Stimulated activated CD8-positive, alpha-beta memory T cell treated with anti-CD3 and anti-CD28 coated beads, Interleukin-4, amount 100 ng/mL, for 48 hours (primary cell): ENCODE measurements at places on chromosomes 11 and 22.
A peak's percentile ranks its signal among the peaks of the same experiment; 100 is the strongest.

- DNase-seq = no peak
These were observed 33.0 kb downstream of the FAM168A start for GRCh38 chr11:73564903-73565302.

GRCh38 chr11:65952052-65952521 is 6.8 kb downstream of the TSGA10IP start:
- DNase-seq = no peak

DNA sequence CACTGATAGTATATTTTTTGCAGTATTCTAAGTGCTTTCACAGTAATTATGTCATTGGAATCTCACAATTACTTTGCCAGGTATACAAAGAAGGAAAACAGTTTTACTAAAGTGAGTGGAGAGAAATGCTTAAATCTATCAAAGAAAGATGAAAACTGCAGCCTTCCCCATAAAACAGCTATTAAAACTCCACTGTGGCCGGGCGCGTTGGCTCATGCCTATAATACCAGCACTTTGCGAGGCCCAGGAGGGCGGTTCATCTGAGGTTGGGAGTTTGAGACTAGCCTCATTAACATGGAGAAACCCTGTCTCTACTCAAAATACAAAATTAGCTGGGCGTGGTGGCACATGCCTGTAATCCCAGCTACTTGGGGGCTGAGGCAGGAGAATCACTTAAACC is 19.1 kb downstream of the OR51E1 start:
- no peak for DNase-seq

DNA sequence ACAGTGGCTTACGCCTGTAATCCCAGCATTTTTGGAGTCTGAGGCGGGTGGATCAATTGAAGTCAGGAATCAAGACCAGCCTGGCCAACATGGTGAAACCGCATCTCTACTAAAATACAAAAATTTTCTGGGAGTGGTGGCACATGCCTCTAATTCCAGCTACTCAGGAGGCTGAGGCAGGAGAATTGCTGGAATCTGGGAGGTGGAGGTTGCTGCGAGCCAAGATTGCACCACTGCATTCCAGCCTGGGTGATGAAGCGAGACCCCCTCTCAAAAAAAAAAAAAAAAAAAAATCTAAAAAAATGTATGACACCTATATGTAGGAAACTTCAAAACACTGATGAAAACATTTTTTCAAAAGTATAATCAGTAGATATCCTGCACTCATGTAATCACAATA is 242.7 kb upstream of the CHORDC1 start:
- DNase-seq = no peak

DNA sequence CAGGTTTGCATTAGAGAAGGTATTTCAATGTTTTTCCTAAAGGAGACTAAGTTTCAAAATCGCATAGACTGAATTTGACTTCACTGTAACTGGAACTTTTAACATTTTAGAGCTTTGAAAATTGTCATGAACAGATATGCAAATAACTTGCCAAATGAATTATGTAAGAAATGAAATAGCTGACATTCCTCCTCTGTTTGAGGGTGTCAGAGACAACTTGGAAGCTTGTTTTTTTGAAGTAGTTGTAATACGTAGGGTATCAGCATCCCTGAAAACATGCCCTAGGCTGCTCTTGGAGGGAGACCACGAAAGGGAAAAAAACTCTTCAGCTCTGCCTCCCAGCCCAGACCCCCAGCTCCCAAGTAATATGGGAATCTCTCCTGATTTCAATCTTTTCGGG is 41.3 kb upstream of the CCDC179 start:
- DNase-seq = no peak

DNA sequence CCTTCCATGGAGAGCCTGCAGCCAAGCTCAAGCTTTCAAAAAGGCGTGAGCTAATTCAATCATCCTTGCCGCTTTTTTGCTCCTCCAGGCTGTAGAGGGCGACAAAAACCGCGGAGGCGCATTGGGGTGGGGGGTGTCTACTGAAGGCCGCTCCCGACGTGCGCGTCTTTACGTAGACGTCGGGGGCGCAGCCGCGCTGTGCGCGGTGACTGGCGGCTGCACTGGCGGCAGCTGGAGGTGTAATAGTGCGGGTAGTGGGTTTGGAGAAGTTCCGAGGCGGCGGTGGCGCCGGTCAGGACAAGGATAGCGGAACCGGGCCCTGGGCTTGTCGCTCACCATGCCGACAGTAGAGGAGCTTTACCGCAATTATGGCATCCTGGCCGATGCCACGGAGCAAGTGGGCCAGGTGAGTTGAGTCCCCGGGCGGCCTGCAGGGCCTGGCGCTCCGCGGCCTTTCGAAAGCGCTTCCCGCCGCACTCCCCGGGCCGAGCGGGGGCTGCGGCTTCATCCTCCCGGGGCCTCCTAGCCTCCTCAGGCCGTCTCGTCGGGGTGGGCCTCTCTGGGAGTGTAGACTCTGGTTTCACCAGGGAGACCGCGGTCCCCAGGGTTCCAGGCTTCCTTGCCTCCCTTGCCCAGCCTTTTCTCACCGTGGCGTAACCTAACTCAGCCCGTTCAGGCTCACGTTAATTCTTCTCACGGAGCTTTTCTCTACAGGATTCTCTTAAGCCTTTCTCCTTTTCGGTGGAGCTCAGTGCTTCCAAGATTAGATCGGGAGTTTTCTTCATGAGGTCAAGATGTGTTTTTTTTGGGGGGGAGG is at the start of gene API5:
Gene API5 (plus strand): TSS at position 206 of the 817 bp plus-strand sequence. CDS start 132 bp downstream, at position 338.
- DNase-seq = peak; percentile 94

DNA sequence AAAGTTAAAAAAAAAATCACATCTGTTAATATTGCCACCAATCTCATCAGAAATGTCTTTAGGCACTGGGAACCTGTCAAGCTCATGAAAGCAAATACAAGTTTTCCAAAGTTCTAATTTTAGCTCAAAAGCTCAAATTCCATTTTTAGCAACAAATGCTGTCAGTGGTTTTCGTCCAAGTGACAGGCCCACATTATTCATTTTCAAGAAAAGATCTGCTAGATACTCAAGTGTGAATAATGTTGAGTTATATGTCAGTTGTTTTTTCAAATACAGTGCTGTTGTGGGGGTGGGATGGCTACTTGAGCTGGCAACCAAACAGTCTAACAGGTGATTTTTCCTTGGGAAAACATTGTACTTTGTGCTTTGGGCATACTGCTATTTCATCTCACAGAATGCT is 1072.6 kb downstream of the OPCML start:
- no peak for DNase-seq

GRCh38 chr11:130638624-130639023 is 190.2 kb downstream of the ADAMTS15 start:
- DNase-seq = no peak

DNA sequence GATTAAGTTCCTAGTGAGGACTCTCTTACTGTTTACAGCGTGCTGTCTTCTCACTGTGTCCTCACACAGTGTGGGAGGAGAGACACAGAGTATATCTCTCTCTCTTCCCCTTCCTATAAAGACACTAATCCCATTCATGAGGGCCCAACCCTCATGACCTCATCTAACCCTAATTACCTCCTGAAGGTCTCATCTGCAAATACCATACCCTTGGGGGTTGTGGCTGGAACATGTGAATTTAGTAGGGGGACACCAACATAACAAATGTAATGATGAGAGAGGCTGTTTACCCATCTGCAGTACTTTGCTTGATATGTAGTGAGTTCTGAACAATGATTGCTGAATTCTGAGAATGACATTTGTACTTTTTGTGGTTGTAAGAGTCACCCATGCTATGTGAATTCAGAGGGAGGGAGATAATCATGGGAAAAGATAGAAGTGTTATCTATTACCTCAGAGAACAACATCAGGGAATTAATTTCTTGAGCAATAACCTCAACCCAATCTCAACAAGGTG is 4.9 kb upstream of the OR52W1 start:
- DNase-seq = no peak

- DNase-seq = no peak
These were observed 2.3 kb downstream of the MMP11 start for GRCh38 chr22:23774922-23775436.

DNA sequence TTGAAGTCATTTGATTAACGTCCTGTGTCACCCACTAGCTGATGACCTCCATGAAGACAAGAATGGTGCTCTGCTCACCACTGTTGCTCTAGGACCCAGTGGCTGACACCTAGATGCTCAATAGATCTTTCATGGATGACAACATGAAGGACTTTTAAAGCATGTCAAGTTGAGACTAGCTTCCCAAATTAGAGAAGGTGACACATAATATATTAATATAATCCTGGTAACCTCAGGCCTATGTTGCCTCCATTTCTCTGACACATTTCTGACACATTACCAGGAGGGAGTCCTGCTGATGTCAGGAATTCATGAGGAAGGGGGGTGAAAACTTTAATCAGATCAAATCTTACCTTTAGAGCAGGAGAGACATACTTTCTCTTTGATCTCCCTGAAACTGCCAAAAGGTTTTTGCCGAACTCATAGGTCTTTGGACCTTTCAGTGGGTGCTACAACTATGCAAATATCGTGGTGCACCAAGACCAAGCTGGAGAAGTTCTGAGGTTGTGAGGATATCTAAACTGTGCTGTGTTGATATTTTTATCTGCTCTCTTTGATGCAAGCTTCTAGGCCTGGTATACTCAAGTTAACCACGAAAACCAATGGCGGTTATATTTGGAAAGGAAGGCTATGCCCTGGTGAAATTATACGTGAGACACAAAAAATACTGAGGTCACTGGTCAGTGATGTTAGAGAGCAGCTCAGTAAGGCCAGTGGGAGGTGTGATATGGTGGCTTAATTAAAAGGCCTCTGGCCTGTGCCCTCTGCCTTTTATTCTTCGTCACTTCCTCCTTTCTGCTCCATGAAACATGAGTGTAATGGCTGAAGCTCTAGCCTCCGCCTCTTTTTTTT is 13.2 kb upstream of the AMPD3 start:
- no peak for DNase-seq

GRCh38 chr22:30239488-30240405 is 6.8 kb downstream of the LIF start:
- DNase-seq = no peak

GRCh38 chr11:33879375-33879774 is 12.5 kb downstream of the LMO2 start:
- DNase-seq = no peak

DNA sequence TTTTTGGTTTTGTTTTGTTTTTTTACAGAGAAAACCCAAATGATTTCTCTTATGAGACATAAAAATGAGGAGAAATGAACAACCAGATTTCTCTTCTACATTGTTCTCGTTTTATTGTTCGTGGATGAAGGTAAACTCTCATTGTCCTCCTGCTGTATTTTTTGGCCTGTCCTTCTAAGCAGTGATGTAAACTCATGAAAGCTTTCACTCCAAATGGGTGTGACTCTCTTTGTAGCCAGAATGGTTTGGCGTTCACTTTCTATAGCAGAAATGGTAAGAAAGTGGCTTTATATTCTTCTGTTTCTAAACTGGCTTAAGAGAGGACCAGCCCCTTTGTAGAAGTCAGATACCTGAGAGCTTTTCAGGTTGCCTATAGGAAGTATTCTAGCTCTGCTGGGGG is 15.5 kb upstream of the BMAL1 start:
- DNase-seq = no peak

- no peak for DNase-seq
These were observed 69.4 kb downstream of the ARL14EP start for GRCh38 chr11:30392221-30392784.

- DNase-seq = no peak
These were observed 156.0 kb upstream of the CADM1 start for GRCh38 chr11:115660030-115660805.

GRCh38 chr11:29272019-29272654 is 744.7 kb downstream of the KCNA4 start:
- no peak for DNase-seq

DNA sequence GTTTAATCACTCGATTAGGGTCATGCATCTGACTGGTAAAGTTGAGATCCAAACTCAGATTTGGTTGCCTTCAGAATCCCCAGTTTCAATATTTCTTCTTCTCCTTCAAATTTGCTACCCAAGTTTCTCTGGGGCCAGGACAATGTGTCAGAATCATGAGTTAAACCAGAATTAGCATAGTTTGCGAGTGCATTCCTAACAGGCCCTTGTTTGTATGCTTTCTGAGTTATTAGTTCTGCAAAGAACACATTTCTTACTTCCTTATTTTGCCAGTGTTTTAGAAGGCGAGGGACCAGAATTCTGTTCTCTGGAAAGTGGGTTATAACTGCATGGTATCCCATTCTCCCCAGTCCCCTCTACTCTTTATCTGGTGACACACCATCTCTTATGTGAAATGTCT is 112.0 kb downstream of the ARL14EP start:
- DNase-seq = no peak

DNA sequence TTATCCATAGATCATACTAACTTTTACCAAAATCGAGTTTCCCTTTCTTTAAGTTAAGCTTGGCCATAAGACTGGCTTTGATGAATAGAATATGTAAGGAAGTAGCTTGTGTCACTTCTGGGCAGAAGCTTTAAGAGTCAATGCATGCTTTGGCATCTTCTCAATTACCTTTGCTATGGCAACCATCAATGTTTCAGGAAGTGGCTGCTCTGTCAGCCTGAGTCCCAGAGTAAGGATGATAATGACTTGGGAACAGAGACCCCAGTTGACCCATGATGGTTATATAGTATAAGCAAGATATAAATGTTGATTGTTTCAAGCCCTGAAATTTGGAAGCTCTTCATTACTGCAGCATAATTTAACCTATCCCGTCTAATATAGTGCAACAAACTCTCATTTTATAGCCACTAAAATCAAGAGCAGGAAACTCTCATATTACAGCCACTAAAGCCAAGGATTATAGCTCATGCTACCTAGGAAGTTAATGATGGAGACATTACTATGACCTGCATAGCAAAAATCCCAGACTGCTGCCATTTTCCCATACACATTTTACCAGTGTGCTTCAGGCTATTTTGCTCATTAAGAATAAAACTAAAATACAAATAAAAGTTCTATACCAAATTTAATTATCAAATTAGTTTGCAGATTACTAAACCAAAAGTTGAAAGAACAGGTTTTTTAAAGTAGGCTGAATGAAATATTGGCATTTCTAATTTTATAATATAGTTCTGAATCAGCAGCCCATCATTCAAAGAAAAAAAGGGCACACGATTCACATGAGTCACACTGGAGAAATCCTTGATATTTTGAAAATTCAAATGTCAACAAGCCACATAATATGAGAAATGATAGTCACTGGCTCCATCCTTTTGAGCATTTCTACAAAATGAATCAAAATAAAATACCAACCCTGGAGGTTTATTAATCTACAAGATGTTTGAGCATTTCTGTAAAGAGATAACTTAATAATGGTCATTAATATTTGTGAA is 23.8 kb downstream of the FSHB start:
- DNase-seq = no peak

DNA sequence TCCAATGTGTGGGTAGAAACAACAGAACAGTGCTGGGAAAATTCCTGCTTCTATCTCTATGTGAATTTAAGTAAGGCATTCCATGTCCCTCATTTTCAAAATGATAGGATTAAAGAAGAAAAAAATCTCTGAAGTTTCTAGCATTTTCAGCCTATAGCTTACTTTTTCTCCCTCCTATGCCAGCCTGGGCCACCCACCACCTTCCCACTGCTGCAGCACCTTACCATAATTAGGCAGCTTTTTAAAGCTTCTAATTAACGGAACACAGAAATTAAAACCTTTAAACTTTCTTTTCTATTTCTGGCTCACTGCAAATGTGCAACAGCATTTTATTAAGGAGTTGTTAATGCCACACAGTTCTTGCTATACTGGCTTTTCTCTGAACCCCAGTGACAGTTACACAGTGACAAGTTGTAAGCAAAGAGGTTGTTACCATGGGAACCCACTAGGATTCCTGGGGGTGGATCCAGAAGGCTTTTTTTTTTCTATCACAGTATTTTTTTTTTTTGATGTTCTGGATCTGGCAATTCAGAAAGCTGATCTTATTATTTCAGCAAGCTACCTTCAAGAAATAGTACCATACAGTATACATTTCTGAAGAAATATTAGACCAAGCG is 20.2 kb downstream of the CELF1 start:
- DNase-seq = no peak

- no peak for DNase-seq
These were observed 230.1 kb upstream of the DDI1 start for GRCh38 chr11:103806130-103806895.
